WTC11 (cell line): ENCODE measurements at places on chromosomes 5 and 9.

- DNase-seq: no peak
Observed at GRCh38 chr5:1845696-1846095, 37.0 kb downstream of the IRX4 start.

DNA sequence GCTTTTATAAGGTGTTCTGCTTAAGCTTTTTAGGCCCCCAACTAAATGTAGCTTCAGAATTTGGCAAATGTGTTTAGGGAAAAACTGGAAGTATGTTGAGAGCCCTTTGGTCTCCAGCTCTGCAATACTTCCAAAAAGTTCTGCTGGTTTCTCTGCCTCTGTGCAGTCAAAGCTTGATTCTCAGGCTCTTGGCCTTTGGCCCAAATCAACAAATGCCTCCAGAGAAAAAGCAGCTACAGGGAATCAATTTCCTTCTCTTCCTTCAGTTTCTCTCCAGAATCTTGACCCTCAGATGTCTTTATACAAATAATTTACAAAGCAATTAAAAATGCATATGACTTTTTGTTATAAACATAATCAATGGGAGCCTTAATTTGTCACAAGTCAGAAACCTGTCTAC is 235.7 kb downstream of the COMMD10 start:
- no peak for DNase-seq

DNA sequence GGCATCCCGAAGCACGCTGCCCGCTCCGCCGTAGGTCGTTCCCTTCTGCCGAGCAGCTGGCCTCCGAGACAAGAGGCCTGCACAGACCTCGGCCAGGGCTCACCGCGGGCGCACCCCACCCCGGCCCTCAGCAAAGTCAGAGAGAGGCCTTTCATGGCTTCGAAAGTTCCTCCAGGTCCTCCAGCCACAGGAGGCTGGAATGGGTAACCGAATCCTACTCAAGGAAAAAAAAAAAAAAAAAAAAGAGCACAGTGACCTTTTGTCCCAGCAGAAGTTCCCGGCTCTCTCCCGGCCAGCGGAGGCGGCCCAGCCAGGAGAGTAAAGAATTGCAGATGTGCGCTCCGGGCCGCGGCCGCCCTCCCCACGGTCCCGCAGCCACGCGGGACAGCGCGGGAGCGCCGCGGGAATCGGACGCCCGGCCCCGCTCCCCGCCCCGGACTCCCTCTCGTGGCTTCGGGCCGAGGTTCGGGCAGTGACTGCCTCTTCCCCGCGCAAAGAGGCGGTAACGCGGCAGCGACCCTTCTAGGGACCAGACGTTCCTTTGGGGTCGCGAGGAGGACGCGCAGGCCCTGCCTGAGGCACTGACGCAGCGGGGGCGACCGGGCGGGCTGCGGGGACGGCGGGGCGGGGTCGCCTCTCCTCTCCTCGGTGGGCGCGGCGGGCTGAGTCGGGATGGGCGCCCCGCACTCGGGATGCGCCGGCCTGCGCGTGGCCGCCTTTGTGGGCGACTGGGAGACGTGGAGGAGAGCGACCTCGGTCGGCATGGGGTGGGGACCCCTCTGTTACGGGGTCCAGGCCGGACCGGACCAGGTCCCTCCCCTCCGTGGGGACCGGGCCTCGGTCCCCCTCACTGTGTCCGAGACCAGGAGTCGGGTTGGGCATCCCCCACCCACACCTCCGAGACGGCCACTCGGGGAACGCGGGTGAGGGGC is 754 bp downstream of the GFPT2 start:
- no peak for DNase-seq

- DNase-seq: no peak
Observed at GRCh38 chr5:10607666-10608073, 43.8 kb downstream of the ANKRD33B start.

DNA sequence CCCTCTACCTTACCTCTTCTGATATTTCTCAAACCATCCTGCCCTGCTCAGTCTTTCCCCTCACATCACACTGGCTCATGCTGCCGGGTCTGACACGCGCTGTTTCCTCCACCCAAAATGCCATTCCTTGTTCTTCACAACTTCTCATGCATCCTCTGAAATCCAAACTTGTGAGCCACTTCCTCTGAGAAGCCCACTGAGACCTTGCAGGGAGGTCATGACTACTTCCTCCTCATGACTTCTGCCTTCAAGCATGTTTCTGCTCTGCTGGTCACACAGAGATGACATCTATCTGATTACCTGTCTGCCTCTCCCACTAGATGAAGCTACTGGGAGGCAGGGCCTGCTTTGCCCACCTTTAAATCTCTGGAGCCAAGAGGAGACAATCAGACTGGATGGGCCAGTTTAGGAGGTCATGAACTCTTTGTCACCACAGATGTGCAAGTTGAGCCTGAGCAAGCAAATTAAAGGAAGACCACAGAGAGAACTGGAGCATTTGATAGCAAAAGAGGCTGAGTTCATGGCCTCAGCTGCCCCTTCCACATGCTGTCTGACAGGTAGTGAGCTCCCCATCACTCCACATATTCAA is 119.8 kb upstream of the TBC1D2 start:
- DNase-seq: no peak

DNA sequence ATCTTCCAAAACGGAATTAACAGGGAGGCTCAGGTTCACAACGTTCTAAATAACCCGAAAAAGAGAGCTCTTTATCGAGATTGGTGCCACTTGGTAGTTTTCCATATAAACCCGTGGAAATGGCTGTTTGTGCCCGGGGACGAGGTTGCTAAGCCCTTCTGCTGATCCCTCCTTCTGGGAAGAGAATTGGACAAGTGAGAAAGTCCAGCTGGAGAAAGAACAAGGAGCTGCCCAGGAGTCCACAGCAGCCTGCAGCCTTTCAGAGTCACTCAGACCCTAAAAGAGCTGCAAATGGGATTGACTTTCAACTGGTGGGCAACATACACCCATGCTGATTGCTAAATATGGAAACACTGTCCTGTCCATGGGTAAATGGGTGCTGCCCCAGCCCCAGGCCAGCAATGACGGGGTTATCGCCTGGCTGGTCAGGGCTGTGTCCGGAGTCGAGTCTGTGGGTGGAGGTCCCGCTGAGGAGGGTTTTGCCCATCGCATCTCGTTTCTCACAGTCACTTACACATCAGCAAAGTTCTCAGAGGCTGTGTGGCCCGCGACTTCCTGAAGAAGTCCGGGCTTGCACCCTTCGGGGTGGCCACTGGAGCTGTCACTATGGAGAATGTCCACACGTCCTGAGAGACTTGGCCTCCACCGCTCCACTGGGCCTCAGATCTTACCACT is 40.7 kb upstream of the HSD17B3 start:
- DNase-seq: no peak

- DNase-seq: no peak
Observed at GRCh38 chr9:120690372-120690771, 23.9 kb downstream of the MEGF9 start.

- DNase-seq: no peak
Observed at GRCh38 chr9:11366585-11367129, 753.9 kb upstream of the PTPRD start.

DNA sequence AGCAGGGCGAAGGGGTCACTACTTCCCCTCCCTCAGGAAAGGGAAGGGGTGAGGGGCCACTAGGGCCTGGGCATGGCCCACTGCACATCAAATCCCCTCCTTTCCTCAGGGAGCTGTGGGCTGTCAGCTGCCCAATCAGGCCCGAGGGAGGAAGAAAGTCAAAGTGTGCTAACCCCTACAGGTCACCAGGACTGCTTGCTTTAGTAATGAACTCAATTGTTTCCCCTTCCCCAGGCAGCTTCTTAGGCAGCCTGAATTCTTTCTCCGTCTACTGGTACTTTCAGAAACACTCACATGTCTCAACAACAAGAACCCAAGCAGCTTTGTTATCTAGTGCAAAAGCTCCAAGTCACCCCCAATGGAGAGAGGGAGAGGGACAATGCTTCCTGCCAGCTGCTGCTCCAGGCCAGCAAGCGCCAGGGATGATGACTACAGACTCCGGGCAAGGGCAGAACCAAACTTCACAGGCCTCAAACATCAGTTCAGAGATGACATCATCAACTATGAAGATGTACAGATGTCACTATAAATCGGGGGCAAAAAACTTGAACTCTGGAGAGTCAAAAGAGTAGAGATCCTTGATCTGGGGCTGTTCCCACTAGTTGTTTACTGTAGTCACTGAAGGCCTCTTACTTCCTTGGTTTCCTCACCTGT is 100.7 kb downstream of the SLIT3 start:
- DNase-seq: no peak

GRCh38 chr5:41412496-41412895 is 97.9 kb downstream of the PLCXD3 start:
- DNase-seq: no peak

GRCh38 chr9:76023715-76024195 is 133.3 kb downstream of the PCSK5 start:
- no peak for DNase-seq

DNA sequence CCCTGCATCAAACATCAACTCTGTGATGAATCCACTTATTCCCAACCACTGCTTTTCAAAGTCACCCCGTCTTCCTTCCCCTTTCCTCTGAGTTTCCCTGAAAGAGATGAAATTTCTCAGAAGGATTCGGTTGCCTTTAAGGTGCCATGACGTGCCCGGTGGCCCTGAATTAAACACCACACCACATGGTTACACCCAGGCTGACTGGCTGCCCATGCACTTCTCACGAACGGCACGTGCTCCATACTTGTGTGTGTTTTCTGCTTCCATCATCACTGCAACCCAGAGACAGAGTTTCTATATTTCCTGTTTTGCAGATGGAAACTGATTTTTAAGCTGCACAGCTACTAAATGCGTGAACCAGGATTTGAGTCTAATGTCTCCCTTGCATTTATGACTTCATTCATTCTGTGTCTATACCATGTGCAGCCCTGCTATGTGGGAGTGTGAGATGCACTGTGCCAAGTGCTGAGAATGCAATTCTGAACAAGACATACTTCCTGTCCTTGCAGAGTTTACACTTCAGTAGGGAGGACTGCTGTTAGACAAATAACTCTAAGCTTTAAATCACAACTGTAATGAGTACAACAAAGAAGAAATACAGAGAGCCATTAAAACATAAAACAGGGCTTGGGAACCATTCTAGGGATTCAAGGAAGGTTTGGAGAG is 162.9 kb downstream of the NXNL2 start:
- DNase-seq: no peak

DNA sequence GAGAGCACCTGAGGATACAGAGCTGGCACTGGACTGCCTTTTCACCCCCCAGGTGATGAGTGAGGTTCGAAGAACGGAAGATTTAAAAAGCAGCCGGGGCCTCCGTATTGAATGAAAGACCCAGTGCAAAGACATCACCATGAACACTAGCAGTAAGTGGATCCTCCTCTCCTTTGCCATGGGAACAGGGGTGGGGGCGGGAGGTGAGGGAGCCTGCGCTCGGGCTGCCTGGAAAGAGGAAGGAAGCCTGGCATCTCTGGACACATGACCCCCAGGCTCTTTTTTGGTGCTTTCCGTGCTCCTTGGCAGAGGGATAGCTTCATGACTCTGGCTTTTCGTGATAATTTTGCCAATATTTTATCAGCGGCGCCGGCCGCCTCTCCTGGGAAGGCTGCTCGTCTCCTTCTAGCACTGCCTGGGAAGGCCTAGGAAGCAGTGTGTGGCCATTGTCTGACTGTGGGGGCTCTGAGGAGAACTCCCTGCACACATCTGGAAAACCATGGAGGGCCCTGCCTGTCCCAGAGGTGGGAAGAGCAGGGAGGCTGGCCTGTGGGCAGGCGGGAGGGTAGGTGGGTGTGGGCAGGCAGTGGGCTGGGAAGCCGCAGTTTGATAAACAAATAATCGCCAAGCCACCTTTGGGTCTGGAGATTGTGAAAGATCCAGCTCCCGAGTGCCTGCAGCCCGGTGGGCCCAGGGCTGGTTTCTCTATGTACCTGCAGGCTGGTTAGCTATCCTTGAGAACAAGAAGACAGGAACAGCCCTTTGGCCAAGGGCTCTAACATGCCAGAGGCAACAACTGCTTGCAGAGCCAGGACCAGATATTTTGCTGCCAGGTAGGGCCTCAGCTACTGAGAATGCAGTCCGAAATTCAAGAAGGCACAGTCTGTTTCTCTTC is 911 bp downstream of the ABLIM3 start:
- DNase-seq: no peak

DNA sequence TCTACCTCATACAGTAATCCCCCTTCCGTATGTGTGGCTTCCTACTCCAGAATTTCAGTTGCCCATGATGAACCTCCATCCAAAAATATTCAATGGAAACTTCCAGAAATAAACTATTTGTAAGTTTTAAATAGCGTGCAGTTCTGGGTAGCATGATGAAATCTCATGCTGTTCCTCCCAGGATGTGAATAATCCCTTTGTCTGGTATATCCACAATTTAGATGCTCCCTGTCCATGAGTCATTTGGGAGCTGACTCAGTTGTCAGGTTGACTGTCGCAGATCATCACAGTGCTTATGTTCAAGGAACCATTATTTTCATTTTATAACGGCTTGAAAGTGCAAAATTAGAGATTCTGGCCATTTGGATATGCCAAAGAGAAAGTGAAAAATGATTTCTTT is 290.1 kb upstream of the CDH9 start:
- DNase-seq: no peak

DNA sequence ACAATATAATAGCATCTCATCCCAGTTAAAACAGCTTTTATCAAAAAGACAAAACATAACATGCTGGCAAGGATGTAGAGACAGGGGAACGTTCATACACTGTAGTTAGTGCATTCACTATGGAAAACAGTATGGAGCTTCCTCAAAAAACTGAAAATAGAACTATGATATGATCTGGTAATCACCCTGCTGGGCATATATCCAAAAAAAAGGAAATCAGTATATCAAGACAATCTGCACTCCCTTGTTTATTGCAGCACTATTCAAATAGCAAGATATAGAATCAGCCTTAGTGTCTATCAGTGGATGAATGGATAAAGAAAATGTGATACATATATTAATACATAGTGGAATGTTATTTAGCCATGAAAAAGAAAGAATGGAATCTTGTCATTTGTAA is 88.5 kb downstream of the PBX3 start:
- no peak for DNase-seq

- no peak for DNase-seq
Observed at GRCh38 chr5:14745188-14745563, 80.7 kb downstream of the OTULIN start.

GRCh38 chr5:1027631-1028441 is 19.2 kb downstream of the NKD2 start:
- peak; percentile 10 for DNase-seq

DNA sequence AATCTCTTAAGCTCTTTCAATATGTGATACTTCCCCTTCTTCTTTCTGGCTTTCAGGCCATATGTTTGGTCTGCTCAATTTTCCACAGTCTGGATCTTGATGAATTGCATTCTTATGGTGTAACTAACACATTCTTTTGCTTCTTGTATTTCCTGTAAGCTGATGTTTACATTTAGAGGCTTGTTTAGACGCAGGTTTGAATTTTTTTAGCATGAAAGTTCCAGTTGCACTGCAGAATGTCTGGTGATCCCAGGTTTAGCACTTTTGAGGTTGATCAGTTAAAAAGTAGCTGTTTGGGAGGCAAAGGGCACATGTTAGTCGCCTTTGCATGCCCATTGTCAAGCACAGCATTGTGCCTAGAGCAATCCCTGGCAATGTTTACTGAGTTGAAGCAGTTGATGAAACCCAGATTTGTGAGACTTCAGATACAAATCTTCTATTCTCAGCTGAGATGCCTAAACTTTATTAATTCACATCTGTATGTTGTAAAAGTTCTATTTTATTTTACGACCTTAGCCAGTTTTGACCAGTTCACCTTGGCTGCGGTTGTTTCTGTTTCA is 59.6 kb upstream of the SPATA31C2 start:
- no peak for DNase-seq

- no peak for DNase-seq
Observed at GRCh38 chr5:74938250-74938933, 72.2 kb upstream of the FAM169A start.
